ENCODE measurements at places on chromosomes 1 and 21.

DNA sequence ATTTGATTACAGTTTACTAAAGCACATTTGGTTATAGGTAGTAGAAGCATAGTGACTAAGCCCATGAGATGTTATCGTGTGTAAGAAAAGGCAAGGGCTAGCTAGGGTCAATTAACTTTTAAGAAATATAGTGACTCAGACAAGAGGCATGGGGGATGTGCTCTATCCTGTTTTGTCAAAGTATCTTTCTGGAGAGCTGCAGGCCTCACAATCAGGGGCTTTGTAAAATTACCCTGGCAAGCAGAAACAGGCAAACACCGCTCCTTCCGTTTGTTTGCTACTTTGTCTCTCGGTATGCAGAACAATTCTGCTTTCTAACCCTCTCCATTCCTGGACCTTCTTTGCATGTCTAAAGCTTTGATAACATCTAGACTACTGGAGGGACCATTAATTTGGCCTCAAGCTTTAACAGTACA is 26.1 kb upstream of the ZNF697 start:
- no peak for DNase-seq

GRCh38 chr1:41608211-41608610 is 123.7 kb upstream of the EDN2 start:
- DNase-seq: no peak

DNA sequence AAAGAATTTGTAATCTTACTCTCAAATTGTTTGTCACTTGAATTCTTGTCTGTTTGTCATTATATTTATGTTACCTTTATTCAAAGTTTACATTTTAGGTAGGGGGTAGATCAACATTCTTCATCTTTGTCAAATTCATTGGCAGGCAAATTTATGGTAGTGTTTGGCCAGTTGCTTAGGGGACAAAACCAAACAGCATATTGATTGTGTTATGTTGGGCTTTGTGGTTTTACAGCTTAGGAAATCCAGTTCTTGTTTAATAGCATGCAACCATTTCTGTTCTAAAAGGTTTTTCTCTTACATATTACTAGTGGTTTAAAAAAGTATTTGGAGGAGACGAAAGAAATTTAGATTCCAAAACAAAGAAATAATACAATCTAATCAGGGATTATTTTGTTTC is 91.4 kb downstream of the HMCN1 start:
- no peak for DNase-seq

- DNase-seq: peak; percentile 32
Measured at GRCh38 chr1:67659229-67659628, 25.8 kb upstream of the GADD45A start.

- no peak for DNase-seq
Measured at GRCh38 chr1:185672719-185673360, 61.4 kb upstream of the HMCN1 start.

- no peak for DNase-seq
Measured at GRCh38 chr1:43600033-43601020, 49.6 kb upstream of the KDM4A start.

GRCh38 chr1:15180189-15180588 is 26.6 kb downstream of the TMEM51 start:
- DNase-seq: no peak

GRCh38 chr1:9653491-9654050 is 2.0 kb downstream of the PIK3CD start:
- no peak for DNase-seq

GRCh38 chr21:44576025-44576420 is 2.5 kb downstream of the KRTAP10-4 start:
- no peak for DNase-seq

- DNase-seq: no peak
Measured at GRCh38 chr1:115412286-115412685, 74.2 kb upstream of the NGF start.

- DNase-seq: no peak
Measured at GRCh38 chr1:69504730-69505252, 62.9 kb upstream of the LRRC7 start.

GRCh38 chr1:234938924-234939323 is 189.7 kb downstream of the TOMM20 start:
- DNase-seq: no peak

DNA sequence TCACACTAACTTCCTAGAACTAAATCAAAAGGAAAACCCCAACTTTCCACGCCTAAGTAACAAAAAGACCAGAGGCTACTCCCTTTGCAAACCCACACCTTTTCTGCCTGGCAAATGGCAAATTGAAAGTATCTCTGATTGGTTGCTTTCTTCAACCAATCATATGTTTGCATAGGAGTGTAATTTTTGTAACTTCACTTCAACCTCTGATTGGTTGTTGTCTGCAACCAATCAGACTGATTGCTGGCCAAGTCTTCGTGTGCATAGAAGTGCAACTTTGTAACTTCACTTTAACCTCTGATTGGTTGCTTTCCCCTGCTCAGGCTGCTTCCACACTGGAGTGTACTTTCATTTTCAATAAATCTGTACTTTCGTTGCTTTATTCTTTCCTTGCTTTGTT is 36.9 kb upstream of the PADI2 start:
- DNase-seq: peak; percentile 64
